ENCODE measurements at places on chromosomes 2 and 18. TPM values are rescaled to one million over a fixed set of nuclear protein-coding genes. Genes with fewer than 3 reads are reported as not detected.

- no peak overlapping the region for H3K4me3 ChIP-seq
- H3K27me3 ChIP-seq = no peaks in the 10 kb centered on the region
These were observed 108.0 kb downstream of the CDH19 start for GRCh38 chr18:66495844-66496243.

GRCh38 chr2:119405151-119405550 is 26.5 kb upstream of the TMEM37 start:
- H3K27ac ChIP-seq = no peak overlapping the region
- H3K4me3 ChIP-seq = no peak overlapping the region
- H3K36me3 ChIP-seq = no peaks in the 10 kb centered on the region
- H3K4me1 ChIP-seq = no peaks in the 10 kb centered on the region
- H3K27me3 ChIP-seq = peaks cover 6% of the 10 kb centered on the region

DNA sequence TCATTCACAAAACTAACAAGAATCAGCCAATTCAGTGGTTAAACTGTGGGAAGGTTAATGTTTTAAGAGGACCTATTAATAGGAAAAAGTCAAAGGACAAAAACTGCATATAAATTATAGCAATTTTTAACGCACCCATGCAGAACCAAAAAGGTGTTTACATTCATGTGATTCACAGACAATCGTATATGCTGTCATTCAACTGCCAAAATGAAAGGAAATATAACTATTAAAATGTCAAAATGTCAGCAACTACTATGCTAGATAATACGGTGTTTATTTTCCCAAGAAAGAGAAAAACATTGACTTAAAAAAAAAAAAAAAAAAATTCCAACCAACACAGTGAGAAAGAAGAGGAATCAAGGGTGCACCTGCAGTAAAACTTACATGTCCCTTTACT is 48.5 kb downstream of the DYM start:
- H3K4me1 ChIP-seq = peaks cover 6% of the 10 kb centered on the region
- no peaks in the 10 kb centered on the region for H3K27me3 ChIP-seq
- DNase-seq = no peak
- H3K4me3 ChIP-seq = no peak overlapping the region

Gene IDH1
- 79.7 TPM for total RNA-seq

Gene PROKR1
- not detected for total RNA-seq

Gene KIDINS220
- total RNA-seq = 50.8 TPM

Gene PCARE
- not detected for total RNA-seq
